ENCODE measurements at places on chromosomes 3 and 15.

GRCh38 chr15:59550530-59550929, 61.1 kb upstream of the GCNT3 start:
- no peak for DNase-seq

DNA sequence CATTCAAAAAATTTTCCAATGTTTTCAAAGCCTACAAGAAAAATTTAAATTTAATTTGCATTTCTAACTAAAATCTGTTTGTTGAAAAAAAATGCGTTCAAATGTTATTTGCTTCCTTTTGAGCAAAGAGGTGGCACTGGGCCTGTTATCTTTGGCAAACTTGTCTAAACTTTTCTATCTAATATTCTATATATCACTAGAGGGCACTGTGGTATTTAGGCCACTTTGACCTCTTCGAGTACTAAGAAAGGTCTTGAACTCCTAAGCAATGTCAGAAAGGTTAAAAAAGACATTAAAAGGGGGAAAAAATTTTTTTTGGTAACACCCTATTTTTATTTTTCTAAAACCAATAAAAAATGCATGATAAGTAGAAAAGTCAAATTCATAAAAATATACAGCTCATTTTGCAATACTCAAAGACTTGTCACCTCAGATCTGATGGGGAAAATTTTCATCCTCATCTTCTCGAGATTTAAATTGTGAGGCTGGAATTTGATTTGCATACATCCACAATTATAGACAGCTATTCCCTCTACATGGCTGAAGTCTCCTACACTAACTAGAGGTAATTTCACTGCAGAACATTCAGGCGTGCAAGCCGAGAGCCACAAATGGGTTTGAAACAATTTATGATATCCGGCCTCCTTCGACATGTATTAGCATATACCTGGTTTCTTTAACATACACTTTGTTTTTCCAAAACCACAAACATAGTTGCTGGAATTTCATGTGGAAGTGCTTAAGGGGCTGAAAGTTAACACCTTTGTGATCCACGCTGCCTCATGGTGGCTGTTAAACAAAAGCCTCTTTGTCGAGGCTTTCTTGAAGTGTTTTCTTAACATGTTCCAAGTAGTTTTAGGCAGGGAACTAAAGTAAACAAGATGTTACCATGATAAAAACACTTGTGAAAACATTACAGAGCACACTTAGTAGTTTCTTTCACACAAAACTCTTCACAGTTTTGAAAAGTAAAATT, 576.4 kb downstream of the FOXP1 start:
- no peak for DNase-seq

DNA sequence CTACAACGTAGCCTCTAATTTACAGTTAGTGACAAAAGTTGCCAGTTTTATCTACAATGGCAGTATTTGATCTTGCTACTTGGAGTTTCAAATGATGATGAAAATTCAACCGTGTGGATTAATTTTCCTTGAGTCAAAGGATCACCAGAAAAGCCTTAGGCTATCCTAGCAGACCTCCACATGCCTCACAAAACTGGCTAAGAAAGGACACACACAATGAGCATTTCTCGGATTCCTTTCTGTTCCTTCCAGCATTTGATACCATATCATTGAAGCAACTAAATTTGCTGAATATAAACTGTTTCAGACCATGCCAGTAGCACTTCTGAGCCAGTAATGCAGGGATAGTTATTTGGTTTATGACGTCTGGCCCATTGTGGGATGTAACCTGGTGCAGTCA, 587.4 kb upstream of the MDFIC2 start:
- no peak for DNase-seq

DNA sequence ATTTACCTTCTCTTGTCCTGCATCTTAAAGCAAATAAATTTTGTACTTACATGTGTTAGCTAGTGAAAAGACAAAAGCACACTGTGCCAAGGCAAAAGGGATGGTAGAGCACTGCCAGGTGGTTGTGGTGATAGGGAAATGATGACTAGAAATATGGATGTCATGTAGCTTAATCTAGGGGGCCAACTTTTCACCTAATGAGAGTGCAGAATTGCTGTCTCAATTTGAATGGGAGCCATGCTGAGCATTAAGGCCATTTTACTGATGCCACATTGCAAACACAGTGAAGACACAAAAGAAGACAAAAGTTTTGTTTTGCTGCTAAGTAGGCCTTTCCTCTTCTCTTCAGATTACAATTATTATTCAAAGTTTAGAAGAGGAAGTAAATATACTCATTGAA, 274.7 kb downstream of the PDCD6IP start:
- DNase-seq = no peak
